ENCODE measurements at places on chromosomes 6 and 20. TPM values are rescaled to one million over a fixed set of nuclear protein-coding genes. Genes with fewer than 3 reads are reported as not detected.

DNA sequence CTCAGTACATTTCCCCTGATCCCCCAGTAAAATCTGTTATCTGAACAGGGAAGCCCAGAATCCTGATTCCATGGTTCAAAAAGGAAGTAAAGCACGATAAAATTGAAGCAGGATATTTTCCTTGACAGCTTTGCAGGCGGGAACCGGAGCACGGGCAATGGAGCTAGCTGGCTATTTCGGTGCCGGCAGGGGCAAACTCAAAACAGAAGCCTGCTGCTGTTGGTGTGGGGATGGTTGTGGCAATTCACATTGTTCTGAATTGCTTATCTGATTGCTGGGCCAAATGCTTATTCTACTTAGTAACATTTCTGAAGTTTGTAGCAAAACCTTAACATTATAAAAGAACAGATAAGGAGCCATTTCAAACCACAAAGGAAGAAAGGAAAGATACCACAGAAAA lies 172.4 kb downstream of the MMS22L start:
- no peak for DNase-seq

DNA sequence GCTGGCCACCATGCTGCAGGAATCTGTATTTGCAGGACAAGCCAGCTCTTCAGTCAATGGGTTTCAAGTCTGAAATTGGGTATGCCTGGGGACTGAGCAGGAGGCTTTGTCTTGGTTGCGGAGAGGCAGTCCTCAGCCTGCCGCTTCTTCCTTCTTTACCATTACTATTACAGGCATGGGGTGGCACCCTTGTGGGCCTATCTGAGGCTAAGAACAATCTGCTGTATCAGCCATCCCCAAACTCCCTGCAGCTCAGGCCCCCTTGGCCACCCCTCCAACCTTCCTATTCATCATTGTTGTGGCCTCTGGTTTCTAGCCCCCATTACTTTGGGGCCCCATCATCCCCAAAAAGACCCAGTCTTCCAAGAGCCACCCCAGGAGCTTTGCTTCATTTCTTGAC lies 289.2 kb upstream of the FOXQ1 start:
- DNase-seq = no peak

- no peak for DNase-seq
Measured at GRCh38 chr6:149938571-149939355, 3.1 kb upstream of the ULBP2 start.

MEI4 gene
- 0.59 TPM for total RNA-seq

All from heart right ventricle (tissue), 16 donors.